ENCODE measurements at places on chromosomes 6 and 20.

DNA sequence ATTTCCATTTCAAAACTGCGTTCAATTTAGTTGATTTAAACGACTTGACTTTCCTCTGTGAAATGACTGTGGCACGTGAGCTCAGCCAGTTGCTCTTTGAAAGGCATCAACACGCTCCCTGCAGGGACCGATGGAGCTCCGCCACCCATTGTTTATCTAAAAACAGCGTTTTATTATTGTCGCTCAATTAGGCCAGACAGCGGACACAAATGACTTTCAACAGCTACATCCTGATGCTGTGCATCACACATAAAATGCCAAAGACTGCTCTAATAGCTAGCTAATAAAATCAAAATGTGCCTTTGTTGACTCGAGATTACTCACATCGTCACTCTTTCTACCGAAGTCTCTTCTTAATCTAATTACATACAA, 332.5 kb downstream of the CD83 start:
- DNase-seq, result no peak

- no peak for DNase-seq
Measured at GRCh38 chr6:45718871-45719270, 296.8 kb downstream of the CLIC5 start.

GRCh38 chr20:16542477-16542876, 30.8 kb downstream of the KIF16B start:
- no peak for DNase-seq

- DNase-seq, result no peak
Measured at GRCh38 chr6:167467793-167468431, 143.0 kb downstream of the TTLL2 start.

DNA sequence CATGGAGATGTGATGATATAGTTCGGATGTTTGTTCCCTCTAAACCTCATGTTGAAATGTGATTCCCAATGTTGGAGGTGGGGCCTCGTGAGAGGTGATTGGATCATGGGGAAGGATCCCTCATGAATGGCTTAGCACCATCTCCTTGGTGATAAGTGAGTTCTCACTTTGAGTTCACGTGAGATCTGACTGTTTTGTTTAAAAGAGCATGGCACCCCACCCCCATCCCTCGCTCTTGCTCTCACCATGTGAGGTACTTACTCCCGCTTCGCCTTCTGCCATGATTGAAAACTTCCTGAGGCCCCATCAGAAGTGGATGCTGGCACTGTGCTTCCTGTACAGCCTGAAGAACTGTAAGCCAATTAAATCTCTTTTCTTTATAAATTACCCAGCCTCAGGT, 10.9 kb downstream of the SLC32A1 start:
- no peak for DNase-seq

DNA sequence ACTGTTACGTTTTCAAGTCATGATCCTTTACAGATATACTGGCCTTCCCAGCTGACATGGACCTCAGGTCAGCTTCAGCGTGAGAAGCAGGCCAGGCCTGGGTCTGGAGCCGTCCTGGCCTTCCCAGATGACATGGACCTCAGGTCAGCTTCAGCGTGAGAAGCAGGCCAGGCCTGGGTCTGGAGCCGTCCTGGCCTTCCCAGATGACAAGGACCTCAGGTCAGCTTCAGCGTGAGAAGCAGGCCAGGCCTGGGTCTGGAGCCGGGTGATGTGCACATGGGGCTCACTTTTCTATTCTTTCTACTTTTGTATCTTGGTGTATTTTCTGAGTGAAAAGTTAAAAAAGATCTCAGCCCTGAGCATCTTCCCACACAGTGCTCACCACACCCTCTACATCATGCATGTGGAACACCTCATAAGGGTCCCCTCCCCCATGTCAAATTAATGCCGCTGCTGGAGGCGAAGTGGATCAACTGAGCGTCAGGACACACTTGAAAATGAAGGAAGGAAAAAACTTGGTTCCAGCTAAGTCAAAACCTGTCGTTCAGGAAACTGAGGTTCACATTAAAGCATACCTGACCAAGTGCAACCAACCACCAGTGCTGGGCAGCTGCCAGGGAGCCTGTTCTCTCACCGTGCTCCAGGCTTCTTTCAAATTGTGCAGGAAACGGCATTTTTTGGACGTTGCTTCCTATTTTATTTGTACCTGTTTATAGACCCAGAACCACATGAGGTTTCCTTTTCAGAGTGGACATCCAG, 32.2 kb downstream of the KIF25 start:
- DNase-seq, result no peak

GRCh38 chr20:45436732-45437485, 21.0 kb downstream of the PIGT start:
- DNase-seq, result peak; percentile 92

DNA sequence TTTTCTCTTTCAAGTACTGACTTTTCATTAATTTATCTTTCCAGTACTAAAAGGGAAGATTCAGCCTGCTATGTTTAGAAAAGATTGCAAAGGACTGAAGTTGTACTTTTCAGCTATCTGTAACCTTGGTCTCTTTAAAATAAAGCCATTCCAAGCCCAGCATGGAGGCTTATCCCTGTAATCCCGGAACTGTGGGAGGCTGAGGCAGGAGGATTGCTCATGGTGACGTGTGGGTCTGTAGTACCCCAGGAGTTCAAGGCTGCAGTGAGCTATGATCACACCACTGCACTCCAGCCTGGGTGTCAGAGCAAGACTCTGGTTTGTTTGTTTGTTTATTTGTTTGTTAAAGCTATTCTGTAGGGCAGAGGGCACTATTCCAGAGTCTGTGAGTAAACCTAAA, 50.6 kb upstream of the TMEM170B start:
- no peak for DNase-seq

DNA sequence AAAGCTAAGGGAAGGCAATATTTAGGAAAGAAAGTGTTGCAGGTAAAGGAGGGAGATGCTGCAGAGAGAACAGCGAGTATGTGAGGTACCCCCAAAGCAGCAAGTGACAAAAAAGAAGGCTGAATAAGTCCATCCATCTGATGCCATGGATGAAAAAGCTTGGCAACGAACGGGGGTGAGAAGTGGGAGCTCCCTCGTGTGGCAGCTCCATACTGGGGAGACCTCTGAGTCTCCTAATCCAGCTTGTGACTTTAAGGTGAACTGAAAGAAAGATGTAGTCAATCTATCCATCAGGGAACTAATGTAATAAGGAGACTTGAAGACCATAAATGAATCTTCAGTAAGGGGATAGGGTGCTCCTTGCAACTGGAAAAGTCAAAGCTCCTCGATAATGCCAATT, 156.6 kb downstream of the OTOR start:
- DNase-seq, result no peak

DNA sequence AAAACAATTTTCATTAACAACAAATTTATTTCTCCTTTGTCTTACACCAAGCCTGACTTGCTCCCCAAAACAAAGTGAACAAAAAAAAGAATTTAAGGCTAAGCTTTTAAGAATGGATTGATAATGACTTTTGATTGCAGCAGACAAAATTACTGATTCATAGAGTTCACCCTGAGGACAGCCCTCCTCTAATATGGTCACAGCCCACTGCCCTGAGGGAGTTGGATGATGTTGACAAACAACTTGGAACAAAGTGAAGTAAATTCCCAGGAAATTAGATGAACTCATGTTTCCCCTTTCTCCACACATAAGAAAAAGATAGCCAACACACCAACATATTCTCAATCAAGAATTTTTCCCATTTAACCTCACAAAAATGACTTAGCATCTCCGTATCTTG, 7.7 kb upstream of the ISM1 start:
- DNase-seq, result no peak

DNA sequence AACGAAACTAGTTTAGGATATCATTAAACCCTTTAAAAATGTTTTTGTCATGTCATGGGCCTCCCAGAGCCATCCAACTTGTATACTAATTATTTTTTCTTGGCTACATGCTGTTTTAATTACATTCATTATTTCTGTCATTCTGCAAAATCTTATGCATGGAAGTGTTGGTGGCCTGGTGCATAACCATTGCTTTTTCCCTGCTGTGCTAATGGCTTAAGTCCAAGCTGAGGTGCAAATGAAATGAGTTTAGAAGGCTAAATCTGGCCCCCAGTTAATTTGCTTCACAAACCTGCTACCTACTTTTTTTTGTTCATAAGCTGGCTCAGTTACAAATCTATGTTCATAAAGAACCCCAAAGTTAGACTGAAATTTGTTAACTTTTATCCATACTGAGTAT, 1249.9 kb downstream of the EPHA7 start:
- no peak for DNase-seq

DNA sequence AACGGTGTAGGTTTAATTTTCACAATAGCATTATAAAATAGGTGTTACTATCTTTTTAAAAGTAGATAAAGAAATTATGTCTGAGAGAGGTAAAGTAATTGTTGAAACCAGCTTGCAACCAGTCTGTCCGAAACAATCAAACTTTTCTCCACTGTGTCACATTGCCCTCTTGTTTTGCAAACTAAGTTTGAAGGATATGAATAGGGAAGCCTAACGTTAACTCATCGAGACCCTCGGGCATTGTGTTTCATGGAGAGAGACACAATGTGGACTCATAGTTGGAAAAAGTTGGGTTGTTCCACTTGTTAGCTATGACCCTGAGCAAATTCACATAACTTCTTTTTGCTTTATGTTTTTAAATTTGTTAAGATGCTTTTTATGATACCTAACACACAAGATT, 254.4 kb upstream of the IMPG1 start:
- no peak for DNase-seq

DNA sequence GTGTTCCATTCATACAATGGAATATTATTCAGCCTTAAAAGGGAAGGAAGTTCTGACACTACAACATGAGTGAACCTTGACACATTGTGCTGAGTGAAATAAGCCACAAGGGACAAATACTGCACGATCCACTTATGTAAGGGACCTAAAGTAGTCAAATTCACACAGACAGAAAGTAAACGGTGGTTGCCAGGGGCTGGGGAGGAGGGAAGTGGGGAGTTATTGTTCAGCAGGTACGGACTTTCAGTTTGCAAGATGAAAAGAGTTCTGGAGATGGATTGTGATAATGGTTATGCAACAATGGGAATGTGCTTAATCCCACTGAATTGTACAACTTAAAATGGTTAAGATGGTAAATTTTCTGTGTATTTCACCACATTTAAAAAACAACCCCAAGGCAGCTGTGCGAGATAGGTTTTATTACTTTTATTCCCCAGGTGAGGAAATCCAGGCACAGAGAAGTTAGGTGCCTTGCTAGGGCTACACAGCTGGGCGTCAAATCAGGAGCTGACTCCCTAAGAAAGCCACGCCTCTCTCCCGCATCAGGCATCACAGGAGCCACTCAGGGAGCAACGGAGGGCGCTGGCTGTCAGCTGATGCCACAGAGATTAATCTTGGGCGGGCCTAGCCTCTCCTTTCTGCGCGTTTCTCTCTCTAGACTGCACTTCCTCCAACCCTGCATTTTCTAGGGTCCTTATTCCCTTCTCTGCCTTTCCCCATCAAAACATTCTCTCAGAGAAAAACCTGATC, 9.3 kb upstream of the TRAF3IP2 start:
- DNase-seq, result no peak

- DNase-seq, result no peak
Measured at GRCh38 chr6:170564936-170565530, 10.9 kb downstream of the TBP start.

DNA sequence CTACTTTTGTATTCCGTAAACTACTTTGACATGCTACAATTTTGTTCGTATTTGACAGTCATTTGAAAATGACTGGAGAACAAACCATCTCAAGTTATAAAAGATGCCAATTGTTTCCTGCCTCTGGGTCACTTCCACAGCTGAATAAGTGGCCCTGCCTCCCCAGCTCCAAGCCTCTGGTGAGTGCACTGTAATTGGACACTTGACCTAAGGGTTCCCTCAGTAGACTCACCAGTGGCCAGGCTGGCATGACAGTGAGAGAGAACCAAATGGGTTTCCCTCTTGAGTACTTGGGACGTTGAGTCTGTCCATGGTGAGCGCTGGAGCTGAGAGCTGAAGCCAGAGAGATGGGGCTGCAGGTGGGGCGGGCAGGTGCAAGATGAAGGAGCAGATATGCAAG, 57.1 kb downstream of the SLC35D3 start:
- no peak for DNase-seq

DNA sequence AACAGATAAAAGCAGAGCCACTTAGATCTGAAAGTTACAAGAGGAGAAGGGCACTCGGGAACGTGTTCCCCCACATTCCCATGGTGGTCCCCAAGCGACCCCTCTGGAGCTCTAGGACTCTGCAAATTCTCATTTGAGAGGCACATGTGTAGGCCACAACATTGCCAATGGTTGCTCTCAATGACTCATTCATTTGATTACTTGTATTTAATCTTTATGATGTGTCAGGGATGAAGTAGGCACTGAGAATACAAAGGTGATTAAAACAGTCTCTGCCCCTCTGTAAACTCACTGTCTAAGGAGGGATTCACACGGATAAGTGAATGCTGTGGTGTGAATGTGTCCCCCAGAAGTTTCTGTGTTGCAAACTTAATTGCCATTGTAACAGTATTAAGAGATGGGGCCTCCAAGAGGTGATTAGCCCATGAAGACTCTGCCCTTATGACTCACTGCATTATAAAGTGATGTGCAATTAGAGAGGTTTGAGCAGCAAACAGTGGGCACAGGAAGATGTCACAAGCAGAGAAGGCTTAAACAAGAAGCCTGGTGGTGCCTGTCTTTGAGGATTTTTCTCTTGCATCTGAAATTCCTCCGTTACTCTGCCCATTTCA, 34.0 kb upstream of the TRAM2 start:
- no peak for DNase-seq

- DNase-seq, result no peak
Measured at GRCh38 chr20:10953437-10953836, 279.6 kb upstream of the JAG1 start.

DNA sequence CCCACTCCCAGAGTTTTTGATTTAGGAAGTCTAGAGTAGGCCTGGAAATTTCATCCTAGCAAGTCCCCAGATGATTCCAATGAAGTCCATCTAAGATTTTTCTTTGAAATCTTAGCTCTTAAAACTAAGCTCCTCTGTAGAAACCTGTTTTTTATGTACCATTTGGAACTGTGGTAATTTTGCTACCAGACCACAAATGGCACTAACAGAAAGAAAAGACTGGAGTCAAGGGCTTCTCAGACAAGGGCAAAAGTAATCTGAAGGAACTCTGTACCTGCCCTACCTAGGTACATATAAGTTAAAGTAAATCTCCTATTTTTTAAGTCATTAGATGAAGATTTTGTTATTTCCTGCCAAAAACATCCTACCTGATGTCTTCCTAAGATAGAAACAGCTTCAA, 155.0 kb upstream of the HTR1E start:
- DNase-seq, result no peak

DNA sequence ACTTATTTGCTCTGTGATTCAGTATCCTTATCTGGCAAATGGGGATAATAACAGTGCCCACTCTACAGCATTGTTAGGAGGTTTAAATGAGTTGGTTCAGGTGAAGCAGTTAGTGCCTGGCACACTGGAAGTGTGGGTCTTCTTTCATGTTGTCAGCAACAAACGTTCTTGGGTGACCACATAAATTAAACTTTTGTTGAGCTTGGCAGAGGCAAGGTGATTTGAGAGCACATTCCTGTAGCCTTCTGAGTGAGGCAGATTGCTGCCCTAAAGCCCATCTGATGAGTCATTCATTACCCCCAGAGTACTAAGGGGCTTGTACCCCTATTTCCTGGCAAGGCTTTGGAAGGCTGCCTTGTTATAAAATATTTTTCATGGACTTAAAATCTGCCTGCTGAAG, 25.8 kb downstream of the SEC23B start:
- DNase-seq, result no peak

Data from anterior cingulate cortex (tissue), 58 donors.